Lung (tissue), 17 donors: ENCODE measurements at places on chromosomes 7 and 10. TPM values are rescaled to one million over a fixed set of nuclear protein-coding genes. Genes with fewer than 3 reads are reported as not detected.
A peak's percentile ranks its signal among the peaks of the same experiment; 100 is the strongest.

Gene PSD
- 5.3 TPM for total RNA-seq

Gene DNAJC9
- 21.0 TPM for total RNA-seq

Gene CYP2C9
- total RNA-seq = 3.9 TPM

Gene CPA2
- total RNA-seq = 2.0 TPM

- H3K27me3 ChIP-seq = no peaks in the 10 kb centered on the region
- no peaks in the 10 kb centered on the region for H3K36me3 ChIP-seq
- no peak overlapping the region for H3K4me3 ChIP-seq
- H3K4me1 ChIP-seq = no peaks in the 10 kb centered on the region
- H3K27ac ChIP-seq = no peak overlapping the region
- DNase-seq = no peak
These were observed 265.4 kb upstream of the SLC26A5 start for GRCh38 chr7:103711413-103711812.

GRCh38 chr7:70857793-70858545 lies 274.0 kb upstream of the GALNT17 start:
- no peaks in the 10 kb centered on the region for H3K27me3 ChIP-seq
- no peak overlapping the region for H3K27ac ChIP-seq
- H3K36me3 ChIP-seq = no peaks in the 10 kb centered on the region
- DNase-seq = no peak

GRCh38 chr10:102595293-102595692 lies 49.0 kb upstream of the TRIM8 start:
- no peak for DNase-seq
- H3K27me3 ChIP-seq = no peaks in the 10 kb centered on the region
- H3K36me3 ChIP-seq = peaks cover 20% of the 10 kb centered on the region

DNA sequence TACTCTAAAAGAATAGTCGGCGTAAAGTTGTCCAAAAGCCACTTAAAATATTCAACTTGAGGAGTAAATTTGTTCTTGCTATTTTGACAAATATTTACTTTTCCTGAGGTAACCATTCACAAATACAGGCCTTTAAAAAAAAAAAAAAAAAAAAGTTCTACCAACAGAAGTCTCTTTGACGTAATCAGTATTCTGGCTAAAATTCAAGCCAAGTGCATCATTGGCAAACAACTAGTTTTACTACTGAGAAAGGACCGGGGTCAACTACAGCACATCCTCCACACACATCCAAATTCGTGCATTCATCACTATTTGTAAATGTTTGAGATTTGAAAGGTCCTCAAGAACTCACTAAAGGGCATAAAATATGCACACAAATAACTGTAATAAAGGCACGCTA lies 2.0 kb downstream of the OAT start:
- peaks cover 6% of the 10 kb centered on the region for H3K27me3 ChIP-seq
- DNase-seq = peak; percentile 77
- H3K27ac ChIP-seq = no peak overlapping the region
- no peak overlapping the region for H3K4me3 ChIP-seq

- no peak overlapping the region for H3K4me3 ChIP-seq
- DNase-seq = no peak
- H3K4me1 ChIP-seq = no peaks in the 10 kb centered on the region
- no peaks in the 10 kb centered on the region for H3K36me3 ChIP-seq
- H3K27me3 ChIP-seq = no peaks in the 10 kb centered on the region
These were observed 25.9 kb downstream of the RNLS start for GRCh38 chr10:88557256-88557655.
